ENCODE measurements at places on chromosomes 5 and 9.

- no peak for DNase-seq
These were observed 3.9 kb downstream of the RGS14 start for GRCh38 chr5:177361418-177362291.

- DNase-seq, result no peak
These were observed 205.5 kb downstream of the TMC1 start for GRCh38 chr9:72726947-72727346.

DNA sequence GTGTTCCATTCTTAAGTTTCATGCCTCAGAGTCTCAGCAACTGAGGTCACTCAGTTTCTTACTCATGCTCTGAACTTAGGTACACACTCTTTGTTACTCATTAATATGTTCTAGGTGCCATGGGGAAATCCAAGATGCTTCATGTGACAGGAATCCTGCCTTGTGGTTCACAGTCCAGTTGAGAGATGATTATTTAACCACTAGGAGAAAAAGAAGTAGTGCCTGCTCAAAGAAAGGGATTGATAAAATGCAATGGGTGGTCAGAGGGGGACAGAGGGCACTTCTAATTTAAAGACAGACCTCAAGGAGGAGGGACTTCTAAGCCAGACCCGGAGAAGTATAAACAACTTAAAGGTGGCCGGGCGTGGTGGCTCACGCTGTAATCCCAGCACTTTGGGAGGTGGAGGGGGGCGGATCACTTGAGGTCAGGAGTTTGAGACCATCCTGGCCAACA, 69.0 kb downstream of the UGCG start:
- peak; percentile 96 for DNase-seq

GRCh38 chr5:132708645-132709044, 28.7 kb downstream of the KIF3A start:
- DNase-seq, result no peak

- peak; percentile 20 for DNase-seq
These were observed 36.1 kb upstream of the SLC2A8 start for GRCh38 chr9:127360829-127361228.

- no peak for DNase-seq
These were observed 19.9 kb upstream of the CDH6 start for GRCh38 chr5:31173614-31174013.

DNA sequence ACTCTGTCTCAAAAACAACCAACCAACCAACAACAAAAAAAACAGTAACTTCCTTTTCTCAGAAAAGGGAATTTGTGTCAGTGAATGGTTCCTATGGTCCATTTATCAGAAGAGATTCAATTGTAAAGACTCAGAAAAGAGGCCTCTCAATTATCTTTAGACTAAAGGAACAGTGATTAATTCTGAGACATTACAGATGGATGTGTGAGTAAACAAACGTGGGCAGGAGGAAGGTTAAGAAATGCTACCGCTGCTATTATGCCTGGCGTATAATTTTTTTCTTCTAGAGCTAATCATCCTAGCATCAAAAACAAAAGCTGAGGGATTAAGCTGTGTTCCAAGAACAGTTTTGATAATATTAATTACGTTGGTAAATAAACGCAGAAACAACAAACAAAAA, 52.9 kb upstream of the JMY start:
- DNase-seq, result no peak

- DNase-seq, result no peak
These were observed 1.3 kb downstream of the EEIG1 start for GRCh38 chr9:127979333-127980059.

DNA sequence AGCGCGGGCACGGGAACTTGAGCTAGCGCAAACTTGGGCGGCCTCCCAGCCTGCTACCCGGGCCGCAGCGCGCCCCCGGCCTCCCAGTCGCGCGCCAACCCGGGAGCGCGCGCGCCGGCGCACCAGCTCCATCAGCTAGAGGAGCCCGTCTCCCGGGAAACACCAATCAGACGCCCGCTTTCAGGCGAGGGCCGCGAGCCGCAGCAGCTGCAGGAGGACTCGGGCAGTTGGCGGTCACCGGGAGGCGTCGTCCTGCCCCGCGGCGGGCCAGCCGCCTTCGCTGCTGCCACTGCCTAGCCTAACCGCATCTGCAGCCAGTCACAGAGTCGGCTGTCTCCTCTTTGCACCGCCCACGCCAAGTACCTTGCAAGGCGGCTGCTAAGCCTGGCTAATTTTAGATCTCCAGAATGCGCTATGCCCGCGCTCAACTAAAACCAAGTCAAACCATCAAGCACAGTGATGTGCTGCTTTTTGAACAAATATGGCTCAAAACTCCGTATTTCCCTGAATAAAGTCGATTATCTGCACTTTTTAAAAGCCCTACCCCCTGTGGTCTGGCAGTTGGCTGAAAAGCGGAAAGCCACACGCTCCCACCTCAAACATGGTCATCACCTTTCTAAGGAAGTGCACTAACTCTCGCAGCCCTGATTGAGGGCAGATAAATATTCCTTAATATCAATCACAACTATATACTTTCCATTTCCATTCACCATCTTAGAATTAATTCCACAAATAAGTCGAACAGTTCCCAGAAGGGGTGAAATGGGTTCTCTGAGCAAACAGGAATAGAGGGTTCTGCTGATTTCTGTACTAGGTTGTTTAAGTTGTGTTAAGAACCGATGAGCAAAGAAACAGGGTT, 221.8 kb downstream of the MEF2C start:
- DNase-seq, result peak; percentile 71

DNA sequence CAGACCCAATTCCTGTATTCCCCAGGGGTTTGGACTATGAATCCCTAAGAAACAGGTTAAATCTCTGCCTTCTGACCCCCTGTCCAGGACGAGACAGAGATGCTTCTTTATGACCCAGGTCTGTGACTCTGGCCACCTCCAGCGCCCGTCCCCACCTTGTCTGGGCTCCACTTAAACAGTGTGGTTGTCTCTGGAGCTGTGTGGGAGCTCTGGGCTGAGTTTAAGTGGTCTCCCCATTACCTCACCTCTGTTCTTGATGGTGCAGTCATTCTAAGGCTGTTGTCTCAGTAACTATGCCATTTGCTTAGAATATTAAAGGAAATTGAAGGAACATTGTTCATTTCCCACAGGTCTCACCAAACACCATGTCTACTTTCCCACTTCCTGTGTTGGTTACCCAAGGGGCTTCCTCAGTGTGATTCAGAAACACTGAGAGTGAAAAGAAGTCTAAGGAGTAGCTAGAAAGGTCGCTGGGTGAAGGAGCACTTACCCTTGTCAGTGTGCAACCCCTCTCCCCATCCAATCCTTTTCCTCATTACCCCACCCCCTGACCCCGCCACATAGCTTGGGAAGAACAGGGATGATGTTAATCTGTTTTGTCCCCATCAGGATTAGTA, 127.8 kb upstream of the CKMT2 start:
- no peak for DNase-seq

DNA sequence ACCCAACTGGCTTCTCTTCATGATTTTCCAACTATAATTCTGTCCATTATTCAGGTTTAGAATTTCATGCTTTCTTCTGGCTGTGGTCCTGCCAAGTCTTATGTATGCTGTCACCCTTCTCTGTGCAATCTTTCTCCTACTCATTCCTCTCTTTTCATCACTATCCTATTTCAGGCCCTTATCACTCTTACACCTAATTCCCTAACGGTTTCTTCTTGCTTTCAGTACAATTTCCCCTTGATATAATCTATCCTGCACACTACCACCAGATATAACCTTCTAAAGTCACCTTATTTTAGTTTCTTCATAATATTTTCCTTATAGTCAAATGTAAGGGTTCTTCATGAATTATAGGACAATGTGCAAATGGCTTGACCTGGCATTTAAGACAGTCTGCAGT, 436.2 kb downstream of the RAB3C start:
- no peak for DNase-seq

DNA sequence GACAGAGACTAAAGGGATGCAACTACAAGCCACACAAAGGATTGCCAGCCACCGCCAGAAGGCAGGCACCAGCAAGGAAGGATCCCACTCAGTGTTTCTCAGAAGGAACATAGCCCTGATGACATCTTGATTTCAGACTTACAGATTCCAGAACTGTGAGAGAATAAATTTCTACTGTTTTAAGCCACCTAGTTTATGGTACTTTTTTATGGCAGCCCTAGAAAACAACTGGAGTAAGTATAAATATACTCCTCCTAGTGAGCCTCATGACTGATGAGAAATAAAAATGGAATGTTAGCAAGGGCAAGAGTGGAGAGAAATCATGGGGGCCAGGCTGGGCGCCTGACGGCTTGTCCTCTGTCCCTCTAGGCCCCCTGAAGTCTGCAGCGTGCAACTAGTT, 307.3 kb downstream of the PIK3R1 start:
- peak; percentile 84 for DNase-seq

DNA sequence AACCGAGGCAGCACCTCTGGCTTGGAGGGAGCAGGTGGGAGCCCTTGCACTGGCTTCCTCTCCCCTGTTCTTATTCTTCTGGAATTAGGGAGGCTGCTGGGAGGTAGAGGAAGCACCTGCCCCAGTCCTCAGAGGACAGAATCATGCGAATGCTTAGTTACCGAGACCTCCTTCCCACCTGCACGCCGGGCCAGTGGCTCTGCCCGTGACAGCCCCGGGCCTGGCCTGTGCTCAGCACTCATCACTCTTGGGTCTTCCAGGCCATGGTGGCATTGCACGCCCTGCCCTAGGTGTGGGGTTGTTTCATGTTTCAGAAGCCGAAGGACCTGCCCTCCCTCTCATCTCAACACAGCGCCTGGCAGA, 45.3 kb upstream of the NKD2 start:
- DNase-seq, result no peak

- DNase-seq, result no peak
These were observed 1.4 kb downstream of the GRIA1 start for GRCh38 chr5:153491856-153492255.

GRCh38 chr9:135296735-135297455, 182.7 kb upstream of the PPP1R26 start:
- DNase-seq, result no peak

DNA sequence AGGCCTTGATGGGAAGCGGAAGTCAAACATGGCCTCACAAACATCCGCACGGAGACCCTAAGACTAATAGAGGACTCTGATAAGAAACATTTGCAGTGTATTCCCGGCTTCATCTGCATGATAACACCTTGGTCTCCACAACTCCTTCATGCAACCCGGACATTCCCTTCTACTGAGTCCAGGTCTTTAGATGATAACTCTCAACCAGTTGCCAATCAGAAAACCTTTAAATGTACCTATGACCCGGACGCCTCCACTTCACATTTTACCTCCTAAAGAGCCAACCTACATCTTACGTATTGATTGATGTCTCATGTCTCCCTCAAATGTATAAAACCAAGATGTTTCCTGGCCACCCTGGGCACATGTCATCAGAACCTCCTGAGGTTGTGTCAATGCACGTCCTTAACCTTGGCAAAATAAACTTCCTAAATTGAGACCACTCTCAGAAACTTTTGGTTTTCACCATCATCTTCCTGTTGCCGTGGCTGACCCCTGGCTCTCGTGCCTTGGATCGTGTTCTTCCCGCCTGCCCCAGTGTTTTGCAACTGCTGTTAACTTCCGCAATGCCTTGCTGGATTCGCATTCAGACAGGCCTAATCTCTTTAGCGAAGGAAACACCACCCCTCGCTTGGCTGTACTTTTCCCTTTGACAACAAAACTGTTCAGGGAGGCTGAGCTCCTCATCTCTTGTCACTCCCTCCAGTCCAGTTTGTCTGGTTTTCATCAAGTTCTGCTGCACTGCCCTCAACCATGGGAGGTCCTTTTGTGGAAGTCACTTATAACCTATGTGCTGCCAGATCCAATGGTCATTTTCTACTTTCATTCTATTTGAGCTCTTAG, 1.1 kb upstream of the DAP start:
- no peak for DNase-seq

GRCh38 chr9:131420980-131421624, 27.2 kb downstream of the PRRC2B start:
- peak; percentile 23 for DNase-seq

DNA sequence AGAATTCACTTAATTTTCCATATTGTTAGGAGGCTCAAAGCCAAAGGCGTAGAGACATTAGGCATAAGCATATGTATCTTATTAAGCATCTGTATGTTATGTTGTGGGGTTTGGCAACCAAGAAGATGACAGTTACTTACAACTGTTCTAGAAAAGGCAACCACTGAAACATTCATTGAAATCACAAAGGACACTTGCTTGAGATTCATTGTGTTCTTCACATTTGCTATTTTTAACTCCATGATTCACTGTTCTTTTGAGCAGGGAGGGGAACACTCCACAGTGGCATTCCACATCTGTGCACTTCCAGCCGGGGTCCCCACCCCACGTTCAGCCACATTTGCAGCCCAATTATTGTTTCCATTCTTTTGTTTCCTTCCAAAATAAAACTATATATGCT, 107.1 kb downstream of the PALM2AKAP2 start:
- peak; percentile 87 for DNase-seq

DNA sequence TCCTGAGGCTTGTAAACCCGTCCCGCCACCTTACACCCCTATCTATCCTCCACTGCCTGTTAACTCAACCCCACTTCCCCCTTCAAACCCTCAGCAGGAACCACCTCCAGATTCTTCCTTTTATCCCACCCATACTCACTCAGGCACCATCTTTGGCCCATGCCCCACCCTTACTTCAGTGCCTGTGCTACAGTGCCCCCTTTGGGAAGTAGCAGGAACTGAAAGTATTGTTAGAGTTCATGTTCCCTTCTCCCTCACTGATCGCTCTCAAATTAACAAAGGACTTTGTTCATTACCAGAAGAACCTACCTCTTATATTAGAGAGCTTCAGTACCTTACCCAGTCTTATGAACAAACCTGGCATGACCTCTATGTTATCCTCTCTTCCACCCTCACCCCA, 92.2 kb upstream of the MOCS2 start:
- DNase-seq, result no peak

- DNase-seq, result peak; percentile 45
These were observed 327.0 kb upstream of the TNC start for GRCh38 chr9:115444959-115445358.

- peak; percentile 80 for DNase-seq
These were observed 21.7 kb downstream of the HBEGF start for GRCh38 chr5:140324617-140325241.

DNA sequence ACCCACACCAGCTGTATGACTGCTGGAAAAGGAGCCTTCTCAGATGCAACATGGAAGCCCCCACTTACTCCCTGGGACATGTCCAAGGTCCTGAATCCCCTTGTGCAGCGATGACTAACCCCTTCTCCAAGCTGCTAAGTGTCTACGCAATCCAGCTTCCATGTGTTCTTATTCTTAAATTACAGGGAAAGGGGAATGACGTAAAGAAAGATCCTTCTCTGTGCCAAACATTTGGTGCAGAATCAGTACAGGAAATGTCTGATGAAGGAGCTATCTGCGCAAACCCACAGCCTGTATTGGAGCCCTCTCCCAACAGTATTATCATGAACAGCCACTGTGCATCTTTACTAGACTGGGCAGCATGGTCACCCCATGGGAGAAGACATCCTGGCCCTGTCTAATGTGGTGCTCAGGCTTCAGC, 183.2 kb downstream of the FRMD3 start:
- DNase-seq, result peak; percentile 81

- peak; percentile 87 for DNase-seq
These were observed 247.4 kb downstream of the PRELID2 start for GRCh38 chr5:145587710-145588109.

Measured in fibroblast of skin of right quadriceps (primary cell).